Stimulated activated naive CD4-positive, alpha-beta T cell treated with Interleukin-2 at 50 U/mL for 16 hours (primary cell): ENCODE measurements at places on chromosomes 5 and 9.

- DNase-seq, result no peak
These were observed 693.4 kb downstream of the KCTD16 start for GRCh38 chr5:144864118-144864517.

- peak; percentile 56 for DNase-seq
These were observed 734 bp downstream of the KIF27 start for GRCh38 chr9:83920469-83920926.

- DNase-seq, result no peak
These were observed 26.6 kb upstream of the ZBTB34 start for GRCh38 chr9:126833710-126834345.

DNA sequence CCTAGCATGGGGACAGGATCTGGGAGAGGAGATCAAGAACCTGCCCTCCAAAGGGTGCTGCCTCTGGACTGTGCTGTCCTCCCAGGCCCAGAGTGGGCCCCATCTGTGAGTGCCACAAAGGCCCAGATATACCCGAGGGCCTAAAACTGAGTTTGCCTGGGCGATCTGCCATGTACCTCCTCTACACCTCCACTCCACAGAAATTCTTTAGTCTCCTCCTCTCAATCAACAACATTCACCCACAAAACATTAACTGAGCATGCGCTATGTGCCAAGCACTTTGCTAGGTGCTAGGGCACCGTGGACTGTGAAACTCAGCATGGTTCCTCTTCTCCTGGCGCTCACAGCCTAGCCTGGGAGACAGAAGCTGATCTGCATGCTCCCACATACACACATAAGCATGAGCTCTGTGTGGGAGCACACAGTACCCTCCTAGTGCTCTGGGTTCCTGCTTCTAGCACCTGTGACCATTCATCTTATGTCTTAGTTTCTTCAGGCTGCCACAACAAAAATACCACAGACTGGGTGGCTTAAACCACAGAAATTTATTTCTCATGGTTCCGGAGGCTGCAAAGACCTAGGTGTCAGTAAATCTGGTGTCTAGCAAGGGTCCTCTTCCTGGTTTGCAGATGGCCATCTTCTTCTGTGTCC, 82.0 kb upstream of the FSTL4 start:
- DNase-seq, result no peak

- no peak for DNase-seq
These were observed 18.9 kb downstream of the SLC22A5 start for GRCh38 chr5:132388244-132389050.
